ENCODE measurements at places on chromosomes 12 and 14.
A peak's percentile ranks its signal among the peaks of the same experiment; 100 is the strongest.

GRCh38 chr12:3913278-3913677 is 40.1 kb upstream of the PARP11 start:
- DNase-seq = no peak

- DNase-seq = no peak
Measured at GRCh38 chr14:55607386-55607785, 27.4 kb downstream of the KTN1 start.

GRCh38 chr14:65239938-65240296 is 137.6 kb upstream of the MAX start:
- DNase-seq = no peak

DNA sequence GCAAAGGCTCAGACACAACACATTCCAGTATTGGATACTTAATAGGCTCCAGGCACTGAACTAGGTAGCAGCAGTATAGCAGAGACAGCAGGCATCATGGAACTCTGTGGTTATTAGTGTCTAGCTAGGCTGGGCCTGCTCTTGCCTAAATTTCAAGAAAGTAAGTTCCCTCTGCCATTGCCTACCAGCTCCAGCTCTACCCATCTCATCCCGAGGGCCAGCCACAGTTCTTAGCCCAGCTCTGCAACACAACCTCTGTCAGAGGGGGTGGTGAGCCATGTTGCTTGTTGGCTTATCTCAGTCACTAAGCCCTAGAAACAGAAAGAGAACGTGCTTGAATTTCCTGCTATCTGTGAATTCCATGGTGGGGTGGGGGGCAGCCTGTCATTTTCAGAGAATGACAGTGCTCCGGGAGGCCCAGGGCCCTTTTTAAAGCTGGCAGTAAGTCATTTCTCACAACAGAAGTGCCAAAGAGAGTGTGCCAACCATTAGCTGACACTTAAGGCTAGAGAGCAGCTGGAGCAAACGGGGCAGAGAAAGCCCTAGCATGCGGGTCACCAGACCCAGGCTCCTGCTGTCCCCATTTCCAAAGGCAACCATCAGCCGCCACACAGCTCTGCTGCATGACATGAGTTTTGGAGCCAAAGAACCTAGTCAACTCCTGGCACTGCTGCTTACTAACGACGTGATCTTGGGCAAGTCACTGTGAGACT is 105.9 kb downstream of the PRMT8 start:
- no peak for DNase-seq

DNA sequence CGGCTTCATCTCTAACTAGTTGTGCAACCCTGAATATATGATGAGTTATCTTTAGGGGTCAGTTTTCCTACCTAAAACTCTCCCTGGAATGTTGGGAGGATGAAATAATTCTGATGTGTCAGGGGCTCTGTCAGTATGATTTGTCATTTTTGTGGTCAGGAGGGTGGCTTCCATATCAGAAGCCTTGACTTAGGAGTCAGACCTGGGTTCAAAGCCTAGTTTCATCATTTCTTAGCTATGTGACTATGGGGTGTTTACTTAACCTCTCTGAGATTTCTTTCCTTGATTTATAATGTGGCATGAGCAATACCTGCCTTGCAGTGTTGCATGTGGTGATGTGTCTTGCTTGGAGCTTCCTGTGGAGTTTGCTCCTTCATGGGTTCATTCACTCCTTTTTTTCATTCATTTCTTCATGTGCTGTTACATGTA is 146.8 kb downstream of the CHST11 start:
- DNase-seq = no peak

DNA sequence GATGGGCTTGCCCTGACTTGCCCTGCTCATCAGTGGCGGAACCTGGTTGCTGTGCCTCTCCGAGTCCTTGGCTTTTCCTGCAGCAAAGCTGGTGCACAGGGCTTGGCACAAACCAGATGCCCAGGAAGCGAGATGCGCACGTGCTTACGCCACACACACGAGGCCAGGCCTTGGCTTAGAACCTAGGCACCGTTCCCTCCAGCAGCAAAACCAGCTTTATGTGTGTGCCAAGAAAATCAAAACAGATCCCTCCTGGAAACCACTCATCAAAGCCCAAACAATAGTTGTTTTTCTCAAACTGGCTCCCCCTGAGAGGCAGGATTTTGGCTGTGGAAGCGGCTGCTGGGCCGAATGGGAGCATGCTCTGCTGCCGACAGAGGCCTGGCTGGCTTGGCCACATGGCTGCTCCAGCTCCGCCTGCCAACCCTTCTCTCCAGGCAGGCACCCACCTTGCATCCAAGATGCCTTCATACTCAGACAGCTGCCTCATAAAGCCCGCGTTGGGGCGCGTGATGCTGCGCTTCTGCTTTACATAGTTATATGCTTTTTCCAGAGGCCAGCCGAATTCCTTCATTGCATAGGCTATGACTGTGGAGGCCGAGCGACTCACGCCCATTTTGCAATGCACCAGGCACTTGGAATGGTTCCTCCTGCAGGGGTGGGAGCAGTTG is 58.7 kb downstream of the SSH1 start:
- no peak for DNase-seq

- DNase-seq = no peak
Measured at GRCh38 chr12:15830538-15830937, 41.4 kb upstream of the EPS8 start.

- DNase-seq = no peak
Measured at GRCh38 chr12:120101182-120101581, 15.4 kb downstream of the RAB35 start.

DNA sequence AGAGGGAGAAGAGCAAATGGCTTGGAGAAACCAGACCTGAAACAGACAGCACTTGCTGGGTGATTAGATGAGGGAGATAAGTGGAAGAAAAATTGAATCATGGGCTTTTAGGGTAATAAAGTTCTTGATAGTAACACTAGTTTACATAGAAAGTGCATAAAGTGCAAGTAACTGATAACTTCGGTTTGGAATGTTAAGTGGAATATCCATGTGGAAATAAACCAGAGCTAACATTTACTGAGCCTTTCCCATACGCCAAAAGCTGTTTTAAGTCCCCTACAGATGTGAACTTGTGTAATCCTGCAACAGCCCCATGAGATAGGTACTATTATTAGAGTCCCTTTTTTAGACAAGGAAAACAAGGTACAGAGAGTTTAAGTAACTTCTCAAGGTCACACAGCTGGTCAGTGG is 77.1 kb upstream of the NUDT4 start:
- no peak for DNase-seq

DNA sequence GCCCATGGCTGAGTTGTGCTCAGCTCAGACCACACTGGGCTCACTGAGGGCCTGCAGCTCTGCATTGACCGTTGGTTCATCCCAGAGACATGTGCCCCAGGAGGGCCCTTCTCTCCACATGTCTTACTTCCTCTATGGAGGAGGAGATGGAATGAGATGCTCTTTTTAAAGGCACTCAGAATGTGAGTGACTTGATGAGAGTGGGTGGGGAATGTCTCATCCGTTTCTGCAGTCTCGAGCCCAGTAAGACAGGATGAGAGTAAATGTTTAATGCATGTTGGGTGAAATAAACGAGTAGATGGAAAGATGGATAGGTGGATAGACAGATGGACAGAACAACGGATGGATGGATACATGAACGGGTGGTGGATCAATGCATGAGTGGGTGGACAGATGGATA is 68.8 kb upstream of the NOS1 start:
- no peak for DNase-seq

GRCh38 chr14:67583711-67584644 is 16.1 kb downstream of the PIGH start:
- DNase-seq = peak; percentile 8

DNA sequence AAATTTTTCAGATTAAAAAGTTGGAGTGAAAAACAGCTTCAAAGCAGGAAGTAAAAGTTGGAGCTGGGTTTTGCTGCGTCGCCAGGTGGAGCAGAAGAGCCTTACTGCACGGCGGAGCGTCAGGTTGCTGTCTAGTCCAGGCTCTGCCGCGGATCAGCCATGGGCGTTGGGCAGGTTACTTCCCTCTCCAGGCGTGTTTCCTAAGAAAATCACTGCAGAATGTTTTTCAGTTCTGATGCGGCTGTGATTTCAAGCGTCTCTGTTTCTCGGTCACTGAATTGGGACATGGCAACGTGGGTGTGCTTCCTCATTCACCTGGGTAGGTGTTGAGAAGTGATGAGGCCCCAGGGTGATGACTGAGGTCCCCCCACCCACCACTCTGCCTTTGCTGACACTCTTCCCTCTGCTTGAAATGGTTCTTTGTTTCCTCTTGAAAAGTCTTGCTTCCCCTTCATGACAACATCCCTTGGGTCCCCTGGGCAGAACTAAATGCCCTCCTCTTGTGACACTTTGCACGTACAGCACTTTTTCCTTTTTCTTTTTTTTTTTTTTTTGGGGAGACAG is 7.6 kb downstream of the EVL start:
- DNase-seq = no peak

- no peak for DNase-seq
Measured at GRCh38 chr14:58912287-58912686, 274.5 kb downstream of the DACT1 start.

GRCh38 chr14:86414146-86414545 is 884.2 kb downstream of the FLRT2 start:
- DNase-seq = no peak

DNA sequence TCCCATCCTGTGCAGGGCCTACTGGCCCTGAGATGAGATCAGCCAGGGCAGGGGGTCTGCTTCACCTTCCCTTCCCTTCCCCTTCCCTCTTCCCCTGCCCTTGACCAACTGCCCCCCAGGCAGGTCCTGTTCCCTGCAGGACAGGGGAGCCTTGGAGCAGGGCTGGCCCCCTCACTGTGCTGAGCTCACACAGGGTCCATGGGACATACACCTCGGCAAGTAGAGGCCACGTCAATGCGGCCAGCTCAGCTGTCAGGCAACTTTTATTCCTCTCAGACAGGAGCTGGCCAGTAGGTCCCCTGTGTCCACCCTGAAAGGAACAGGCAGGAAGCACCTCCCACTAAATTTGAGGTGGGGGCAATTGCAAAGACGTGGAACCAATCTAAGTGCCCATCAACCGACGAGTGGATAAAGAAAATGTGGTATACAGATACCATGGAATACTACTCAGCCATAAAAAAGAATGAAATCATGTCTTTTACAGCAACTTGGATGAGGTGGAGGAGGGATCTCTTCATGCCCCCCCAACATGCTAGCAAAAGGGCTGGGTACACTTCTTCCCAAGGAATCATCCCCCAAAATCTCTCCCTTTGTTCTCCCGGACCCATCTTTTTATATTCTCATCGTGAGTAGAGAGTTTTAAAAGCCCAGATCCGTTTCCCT is 148.7 kb downstream of the BCL11B start:
- no peak for DNase-seq

- no peak for DNase-seq
Measured at GRCh38 chr12:68984796-68985573, 52.0 kb upstream of the CPM start.

DNA sequence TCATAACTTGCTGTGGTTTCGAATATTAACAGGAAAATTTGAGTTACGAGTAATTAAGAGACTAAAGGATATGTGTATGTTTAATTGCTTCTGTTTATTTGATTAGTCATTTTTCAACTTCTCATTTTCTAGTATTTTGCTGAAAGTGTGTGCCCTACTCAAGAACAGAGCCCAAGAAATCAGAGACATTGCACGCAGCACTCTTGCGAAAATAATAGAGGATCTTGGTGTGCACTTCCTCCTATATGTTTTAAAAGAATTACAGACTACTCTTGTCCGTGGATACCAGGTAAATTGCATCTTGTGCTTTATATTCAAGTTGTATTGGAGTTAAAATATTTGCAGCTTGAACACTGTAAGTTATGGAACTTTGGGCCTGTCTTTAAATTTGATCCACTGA is 50.8 kb downstream of the ARL1 start:
- no peak for DNase-seq

GRCh38 chr14:64912261-64912660 is 2.0 kb upstream of the CHURC1 start:
- no peak for DNase-seq

GRCh38 chr12:27971121-27971489 is 1.4 kb downstream of the PTHLH start:
- no peak for DNase-seq

GRCh38 chr14:76472199-76472723 is 96.3 kb downstream of the ESRRB start:
- DNase-seq = no peak

Data from GDM1 (cell line).